ENCODE measurements at places on chromosomes 12 and 14. TPM values are rescaled to one million over a fixed set of nuclear protein-coding genes. Genes with fewer than 3 reads are reported as not detected.

DNA sequence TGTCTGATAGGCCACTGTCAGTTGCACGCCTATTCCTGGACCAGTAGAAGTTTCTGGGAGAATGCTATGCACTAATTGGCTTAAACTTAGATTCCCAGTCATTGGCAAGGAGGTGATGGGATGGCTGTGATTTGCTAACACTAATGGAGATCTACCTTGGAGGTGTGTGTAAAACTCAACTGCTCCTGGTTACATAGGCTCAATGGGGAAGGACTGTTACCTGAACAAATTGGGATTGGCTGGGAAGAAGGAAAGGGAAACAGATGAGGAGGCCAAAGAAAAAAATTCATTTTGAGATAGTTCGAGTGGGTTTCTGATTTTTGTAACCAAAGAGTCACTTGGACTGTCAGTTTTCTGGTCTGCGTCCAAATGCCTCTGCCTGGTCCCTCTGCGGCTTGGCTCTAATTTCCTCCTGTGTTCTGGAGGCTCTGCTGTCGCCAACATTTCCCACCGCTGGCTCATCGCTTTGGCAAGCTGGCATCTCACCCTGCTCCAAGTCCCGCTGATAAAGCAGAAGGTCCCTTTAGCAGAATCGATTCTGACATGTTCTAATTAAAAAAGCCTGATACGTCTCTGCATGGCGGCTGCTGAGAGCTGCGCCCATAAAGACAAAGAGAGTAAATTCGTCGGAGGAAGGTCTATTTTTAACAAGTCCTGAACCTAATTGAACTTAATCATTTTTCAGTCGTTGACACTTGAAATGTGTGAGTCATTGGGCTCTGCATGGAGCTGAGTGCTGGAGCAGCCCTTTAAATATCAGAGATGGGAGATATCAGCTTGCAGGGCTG, 2.0 kb upstream of the CCDC63 start:
- no peak for DNase-seq

GRCh38 chr14:89014569-89014850, 190.1 kb downstream of the TTC8 start:
- DNase-seq, result no peak

HAL gene
- polyA plus RNA-seq, result 0.13 TPM

DNA sequence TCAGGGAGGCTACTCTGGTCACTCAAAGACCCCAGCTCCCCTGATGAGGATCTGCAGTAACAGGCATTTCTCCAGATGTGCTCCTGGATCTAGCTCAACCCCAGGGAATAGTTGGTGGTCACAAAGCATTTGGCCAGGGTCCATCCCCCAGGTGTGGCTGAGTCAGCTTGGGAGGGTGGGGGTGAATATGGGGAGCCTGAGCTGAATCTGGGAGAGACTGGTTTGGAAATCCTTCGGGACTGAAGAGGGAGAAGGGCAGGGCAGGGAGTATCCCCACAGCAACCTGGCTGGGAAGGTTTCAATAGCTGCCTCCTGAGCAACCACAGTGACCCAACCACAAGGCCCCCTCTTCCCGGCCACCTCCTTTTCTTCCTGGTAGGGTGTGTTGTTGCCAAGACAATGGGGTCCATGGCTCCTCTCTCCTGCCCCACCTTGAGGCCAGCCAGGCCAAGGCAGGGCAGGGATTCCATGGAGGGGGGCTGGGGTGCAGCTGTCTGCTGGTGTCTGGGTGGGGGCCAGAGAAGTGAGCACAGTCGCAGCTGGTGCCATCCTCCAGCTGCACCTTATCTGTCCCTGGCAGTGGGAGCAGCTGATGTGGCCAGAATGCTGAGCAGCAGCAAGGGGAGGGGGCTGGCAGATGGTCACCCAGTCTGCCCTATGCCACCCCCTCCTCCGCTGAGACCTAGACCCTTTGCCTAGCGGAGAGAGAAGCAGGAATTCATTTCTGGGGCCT, 5.5 kb downstream of the ASIC1 start:
- no peak for DNase-seq

- no peak for DNase-seq
Measured at GRCh38 chr12:6641131-6641530, 5.4 kb upstream of the LPAR5 start.

DNA sequence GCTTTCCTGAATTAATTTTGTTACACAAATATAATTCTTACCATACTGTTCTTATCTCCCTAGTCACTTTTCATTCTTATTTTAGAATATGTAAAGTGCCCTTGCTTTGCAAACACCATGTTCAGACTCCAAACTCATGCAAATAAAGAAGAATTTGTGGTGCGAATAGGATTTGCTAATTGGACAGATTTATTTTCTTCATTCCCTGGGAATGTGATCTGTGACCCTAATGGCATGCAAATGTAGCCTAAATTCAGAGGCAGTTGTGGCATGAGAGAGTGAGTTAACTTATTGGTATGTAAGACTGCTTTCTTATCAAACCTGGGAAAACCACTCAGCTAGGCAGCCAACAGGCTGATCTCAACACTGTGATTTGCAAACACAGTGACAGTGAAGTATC, 10.0 kb downstream of the CAPZA3 start:
- no peak for DNase-seq

DNA sequence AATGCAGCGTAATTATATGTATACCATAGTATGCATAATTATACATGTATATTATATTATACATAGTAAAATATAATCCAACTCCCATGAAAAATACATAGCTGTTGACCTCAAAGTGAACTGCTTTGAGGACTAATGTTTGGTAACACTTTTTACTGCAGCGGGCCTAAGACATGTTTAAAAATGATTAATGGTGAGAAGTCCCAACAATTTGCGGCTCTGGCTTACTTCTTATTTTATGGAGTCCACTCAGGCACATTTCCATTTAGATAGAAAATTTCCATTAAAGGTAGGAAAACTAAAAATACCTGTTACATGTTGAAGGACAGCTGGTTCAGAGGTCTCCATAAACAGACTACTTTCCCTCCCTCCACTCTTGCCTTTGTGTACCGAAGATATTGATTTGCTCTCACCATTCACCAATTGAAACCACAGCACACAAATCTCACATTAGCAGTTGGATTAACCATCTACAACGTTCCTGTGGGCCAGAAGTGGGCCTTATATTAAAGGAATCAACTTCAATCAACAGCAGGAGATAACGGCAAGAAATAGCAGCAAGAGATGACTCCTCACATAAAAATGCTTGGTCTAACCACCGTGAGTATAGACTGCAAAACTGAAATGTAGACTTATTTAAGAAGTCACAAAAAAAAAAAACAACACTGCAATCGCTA, 14.1 kb upstream of the NT5DC3 start:
- DNase-seq, result no peak

GRCh38 chr12:108821407-108822397, 35.7 kb downstream of the SSH1 start:
- DNase-seq, result no peak
